ENCODE measurements at places on chromosomes 3 and 15.

GRCh38 chr3:2826036-2826435 lies 284.1 kb downstream of the IL5RA start:
- DNase-seq = no peak

- no peak for DNase-seq
These were observed 35.1 kb downstream of the CCDC54 start for GRCh38 chr3:107412376-107412775.

GRCh38 chr3:35760146-35760545 lies 120.8 kb downstream of the ARPP21 start:
- no peak for DNase-seq

DNA sequence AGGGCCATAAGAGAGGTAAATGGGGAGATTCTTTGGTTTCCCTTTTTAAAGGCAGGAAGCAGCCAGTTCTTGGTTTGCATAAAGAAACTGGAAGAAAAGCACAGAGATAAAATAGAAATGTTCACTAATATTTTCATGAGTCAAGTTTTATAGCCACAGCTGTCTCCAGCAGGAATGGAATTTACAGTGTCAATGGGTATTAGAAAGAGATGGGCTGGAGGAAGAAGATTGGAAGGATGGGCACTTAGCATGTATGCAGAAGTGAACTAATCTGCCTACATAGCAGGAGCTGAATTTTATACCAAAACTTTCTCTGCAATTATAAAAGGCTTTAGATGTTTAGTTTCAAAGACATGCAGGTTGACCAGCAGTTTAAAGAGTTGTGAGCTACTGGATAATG lies 521.9 kb upstream of the GOLIM4 start:
- DNase-seq = no peak

DNA sequence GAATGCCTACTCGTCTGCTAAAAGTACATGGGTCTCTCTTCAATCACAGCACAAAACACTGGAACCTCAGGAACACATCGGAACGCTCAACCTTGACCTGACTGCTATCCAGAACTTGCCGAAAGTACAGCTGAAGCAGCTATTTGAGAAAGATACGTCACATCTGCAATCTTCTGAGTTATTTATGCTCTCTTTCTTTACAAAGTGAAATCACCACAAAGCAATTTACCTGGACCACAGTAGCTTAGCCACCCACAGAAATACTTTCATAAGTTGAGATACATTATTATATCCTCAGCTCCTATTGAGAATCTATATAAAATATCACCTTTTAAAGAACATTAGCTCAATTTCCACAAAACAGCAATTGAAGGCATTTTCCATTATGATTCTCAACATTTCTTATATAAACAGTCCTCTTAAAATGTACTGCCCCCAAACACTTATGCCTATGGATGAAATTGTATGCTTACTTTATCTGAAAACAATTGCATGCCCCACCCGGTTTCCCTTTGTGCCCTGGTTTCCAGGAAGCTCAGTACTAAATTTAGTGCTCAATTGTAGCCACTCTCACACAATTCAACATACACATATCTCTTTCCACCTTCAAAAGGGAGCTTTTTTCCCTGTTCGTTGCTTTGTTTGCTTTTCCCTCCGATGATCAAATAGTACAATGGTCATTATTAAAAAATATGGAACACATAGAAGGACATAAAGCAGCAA lies 31.8 kb downstream of the HEG1 start:
- DNase-seq = no peak

- no peak for DNase-seq
These were observed 278.6 kb downstream of the UBE2E2 start for GRCh38 chr3:23481616-23482278.

DNA sequence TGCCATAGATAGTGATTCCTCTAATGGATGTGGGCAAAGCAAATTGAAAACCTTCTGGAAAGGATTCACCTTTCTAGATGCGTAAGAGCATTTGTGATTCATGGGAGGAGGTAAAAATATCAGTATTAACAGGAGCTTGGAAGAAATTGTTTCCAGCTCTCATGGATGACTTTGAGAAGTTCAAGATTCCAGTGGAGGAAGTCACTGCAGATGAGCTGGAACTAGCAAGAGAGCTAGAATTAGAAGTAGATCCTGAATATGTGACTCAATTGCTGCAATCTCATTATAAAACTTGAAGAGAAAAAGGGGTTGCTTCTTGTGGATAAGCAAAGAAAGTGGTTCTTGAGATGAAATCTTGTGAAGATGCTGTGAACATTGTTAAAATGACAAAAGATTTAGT lies 88.0 kb upstream of the ACKR4 start:
- no peak for DNase-seq

- no peak for DNase-seq
These were observed 78.2 kb downstream of the TM2D3 start for GRCh38 chr15:101573951-101574350.

- no peak for DNase-seq
These were observed 38.3 kb downstream of the CPN2 start for GRCh38 chr3:194312743-194313281.

DNA sequence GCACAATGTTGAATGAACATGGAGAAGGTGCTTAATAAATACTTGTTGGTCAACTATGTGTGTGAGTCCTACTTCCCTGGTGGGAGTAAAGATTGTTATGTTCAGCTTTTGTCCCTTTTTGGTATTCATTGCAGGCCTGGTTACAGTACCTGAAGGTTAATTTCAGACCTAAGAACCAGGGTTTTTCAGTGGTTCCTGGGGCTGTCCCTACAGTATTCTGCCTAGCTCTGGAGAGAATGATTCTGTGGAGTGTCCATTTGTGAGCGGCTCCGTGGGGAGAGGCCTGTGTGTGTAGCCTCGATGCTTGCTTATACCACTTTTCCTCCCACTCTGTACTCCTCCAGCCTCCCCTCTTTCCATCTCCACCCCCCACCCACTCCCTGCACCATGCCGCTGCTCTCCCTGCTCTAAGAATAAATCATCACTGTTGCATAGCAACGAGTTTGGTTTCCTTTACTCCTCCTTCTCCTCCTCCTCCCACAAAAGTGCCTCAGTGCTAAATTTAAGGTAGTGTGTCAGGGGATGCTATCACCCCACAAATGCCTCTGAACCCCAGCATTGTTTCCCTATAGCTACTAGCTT lies 150.6 kb upstream of the ROPN1 start:
- DNase-seq = no peak

GRCh38 chr15:34243226-34243625 lies 18.4 kb downstream of the EMC4 start:
- no peak for DNase-seq

- DNase-seq = no peak
These were observed 26.6 kb upstream of the BLM start for GRCh38 chr15:90690585-90690984.

GRCh38 chr3:113548501-113548900 lies 16.1 kb downstream of the SIDT1 start:
- no peak for DNase-seq

- no peak for DNase-seq
These were observed 579 bp upstream of the UBE3A start for GRCh38 chr15:25439369-25439836.

DNA sequence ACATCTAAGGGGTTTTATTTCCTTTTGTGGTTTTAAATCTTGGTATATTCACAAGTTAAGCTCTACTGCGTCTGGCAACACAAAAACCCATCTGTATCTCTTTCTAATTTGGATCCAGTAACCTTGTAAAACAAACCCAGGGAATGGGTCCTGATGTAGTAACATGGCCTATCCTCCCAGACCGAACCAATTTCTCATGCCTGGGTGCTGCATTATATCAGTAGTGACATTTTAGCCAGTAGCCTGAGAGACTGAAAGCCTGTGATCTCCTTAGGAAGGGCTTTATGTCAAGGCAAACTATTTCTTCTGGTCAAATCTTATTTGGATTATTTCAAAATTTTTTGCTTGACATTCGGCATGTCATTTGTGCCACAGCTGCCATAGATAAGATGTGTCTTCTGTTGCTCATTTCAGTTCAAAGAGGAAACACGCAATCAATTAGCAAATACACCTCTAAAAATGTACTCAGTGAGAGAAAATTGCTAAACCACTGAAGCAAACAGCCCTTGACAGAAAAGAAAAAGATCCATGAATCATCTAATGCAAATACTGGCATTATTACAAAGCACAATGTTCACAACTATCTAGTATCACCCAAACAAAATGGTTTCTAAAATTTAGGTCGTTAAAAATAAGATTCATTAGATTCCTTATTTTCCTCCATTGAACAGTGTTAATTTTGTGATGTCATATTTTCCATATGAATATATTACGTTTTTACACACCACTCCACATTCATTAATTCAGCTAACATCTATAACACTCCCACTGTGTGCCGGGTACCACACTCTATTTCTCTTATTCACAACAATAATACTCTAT lies 4.0 kb downstream of the NPTN start:
- DNase-seq = no peak
